GOT3 (cell line): ENCODE measurements at places on chromosomes 7 and 10.

DNA sequence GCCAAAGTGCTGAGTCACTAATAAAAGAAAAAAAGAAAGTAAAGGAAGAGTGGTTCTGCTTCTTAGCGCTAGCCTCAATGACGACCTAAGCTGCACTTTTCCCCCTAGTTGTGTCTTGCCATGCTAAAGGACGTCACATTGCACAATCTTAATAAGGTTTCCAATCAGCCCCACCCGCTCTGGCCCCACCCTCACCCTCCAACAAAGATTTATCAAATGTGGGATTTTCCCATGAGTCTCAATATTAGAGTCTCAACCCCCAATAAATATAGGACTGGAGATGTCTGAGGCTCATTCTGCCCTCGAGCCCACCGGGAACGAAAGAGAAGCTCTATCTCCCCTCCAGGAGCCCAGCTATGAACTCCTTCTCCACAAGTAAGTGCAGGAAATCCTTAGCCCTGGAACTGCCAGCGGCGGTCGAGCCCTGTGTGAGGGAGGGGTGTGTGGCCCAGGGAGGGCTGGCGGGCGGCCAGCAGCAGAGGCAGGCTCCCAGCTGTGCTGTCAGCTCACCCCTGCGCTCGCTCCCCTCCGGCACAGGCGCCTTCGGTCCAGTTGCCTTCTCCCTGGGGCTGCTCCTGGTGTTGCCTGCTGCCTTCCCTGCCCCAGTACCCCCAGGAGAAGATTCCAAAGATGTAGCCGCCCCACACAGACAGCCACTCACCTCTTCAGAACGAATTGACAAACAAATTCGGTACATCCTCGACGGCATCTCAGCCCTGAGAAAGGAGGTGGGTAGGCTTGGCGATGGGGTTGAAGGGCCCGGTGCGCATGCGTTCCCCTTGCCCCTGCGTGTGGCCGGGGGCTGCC is at the start of gene IL6:
Gene IL6 (plus strand): TSS at position 294 of the 807 bp plus-strand sequence. CDS start 63 bp downstream, at position 357.
- DNase-seq: peak; percentile 24

DNA sequence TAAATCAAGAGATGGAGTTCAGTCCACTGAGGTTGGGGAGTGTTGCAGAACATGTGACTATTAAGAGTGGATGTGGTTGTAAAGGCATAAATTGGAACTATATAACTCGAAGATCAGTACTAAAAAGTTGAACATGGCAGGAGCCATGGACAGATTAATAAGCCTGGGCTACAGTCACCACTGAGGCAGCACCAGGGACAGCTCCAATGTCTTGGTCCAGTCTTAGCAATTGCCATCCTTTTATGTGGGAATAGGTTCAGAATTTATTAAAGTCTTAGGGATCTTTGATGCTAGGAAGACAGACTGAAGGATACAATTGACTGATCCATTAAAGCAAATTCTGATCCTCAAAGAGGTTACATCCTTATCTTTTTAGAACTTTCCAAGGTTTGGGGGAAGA is 156.6 kb downstream of the ADRA2A start:
- no peak for DNase-seq

GRCh38 chr7:80346704-80347103 is 165.2 kb downstream of the GNAT3 start:
- no peak for DNase-seq

- DNase-seq: no peak
Observed at GRCh38 chr10:34655286-34656170, 159.6 kb downstream of the PARD3 start.

- no peak for DNase-seq
Observed at GRCh38 chr10:32445036-32445435, 904 bp upstream of the CCDC7 start.

DNA sequence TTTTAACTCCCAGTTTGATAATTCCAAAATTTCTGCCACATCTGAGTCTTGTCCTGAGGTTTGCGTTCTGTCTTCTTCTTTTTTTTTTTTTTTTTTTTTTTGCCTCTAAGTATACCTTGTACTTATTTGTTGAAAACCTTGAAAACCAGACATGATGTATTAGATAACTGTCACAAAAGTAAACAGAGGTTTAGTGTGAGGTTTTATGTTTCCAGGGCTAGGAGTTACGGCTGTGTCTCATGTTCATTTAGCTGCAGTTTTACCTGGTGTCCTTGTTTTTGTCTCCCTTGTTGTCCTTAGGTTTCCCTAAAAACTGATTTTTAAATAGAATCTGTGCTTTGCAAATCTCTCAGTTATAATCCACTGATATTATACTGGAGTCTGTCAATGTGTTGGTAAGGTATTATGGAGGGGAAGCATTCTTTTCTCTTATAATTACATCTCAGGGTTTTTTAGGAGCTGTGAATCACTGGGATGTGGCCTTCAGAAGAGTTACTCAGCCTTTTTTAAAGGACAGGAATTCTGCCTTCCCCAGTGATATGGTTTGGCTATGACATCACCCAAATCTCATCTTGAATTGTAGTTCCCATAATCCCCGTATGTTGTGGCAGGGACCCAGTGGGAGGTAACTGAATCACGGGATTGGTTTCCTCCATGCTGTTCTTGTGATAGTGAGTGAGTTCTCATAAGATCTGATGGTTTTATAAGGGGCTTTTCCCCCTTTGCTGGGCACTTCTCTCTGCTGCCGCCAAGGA is 95.0 kb downstream of the CDCA7L start:
- no peak for DNase-seq

GRCh38 chr10:132363921-132364593 is 32.1 kb downstream of the LRRC27 start:
- DNase-seq: no peak

DNA sequence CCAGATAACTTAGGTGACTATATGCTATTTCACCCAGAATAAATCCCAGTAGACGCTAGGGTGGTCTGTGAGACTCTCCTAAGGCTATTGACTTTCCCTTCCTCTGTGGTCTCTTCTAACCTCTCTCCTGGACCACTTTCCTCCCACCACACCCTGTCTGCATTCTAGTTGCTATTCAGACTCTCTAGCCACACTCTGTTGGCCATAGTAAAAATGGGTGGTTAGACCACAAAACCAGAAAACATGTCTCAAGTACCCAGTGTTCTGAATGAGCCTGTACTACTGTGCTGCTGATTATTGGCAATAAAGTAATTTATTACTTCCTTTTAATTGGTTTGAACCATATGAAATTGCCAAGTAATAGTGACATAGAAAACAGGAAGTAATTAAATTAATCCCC is 240.8 kb downstream of the KIF20B start:
- no peak for DNase-seq

DNA sequence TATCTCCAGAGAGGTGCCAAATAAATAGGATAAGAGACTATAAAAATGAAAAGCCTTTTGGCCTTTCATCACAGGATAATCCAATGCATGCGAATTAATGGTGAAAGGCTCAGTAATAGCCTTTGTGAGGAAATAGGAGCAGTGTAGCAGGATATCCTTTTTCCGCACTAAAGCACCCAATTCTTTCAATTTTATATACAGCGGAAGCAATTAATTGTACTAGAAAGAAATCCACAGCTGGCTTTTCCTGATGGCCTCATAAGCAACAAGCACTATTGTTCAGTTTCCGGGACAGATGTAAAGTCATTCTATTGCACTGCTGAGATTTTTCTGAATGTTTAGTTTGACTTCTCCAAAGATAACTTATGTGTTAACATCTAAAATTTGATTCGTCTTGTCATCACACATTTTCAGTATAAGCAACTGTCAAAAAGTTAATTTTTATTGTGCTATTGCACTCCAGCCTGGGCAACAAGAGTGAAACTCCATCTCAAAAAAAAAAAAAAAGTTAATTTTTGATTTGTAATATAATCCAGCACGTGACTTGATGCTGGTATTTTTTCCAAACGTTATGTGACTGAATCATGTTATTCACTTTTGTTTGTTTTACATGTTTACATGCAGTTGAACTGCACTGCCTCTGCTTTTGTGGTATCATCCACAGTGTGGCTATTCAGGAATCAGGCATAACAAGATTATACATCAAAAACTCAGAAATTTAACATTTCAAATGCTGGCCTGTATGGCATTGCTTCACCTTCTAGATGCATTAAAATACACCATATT is 8.4 kb upstream of the BMPR1A start:
- DNase-seq: no peak

- no peak for DNase-seq
Observed at GRCh38 chr10:132691711-132692153, 94.2 kb downstream of the NKX6-2 start.

GRCh38 chr10:93718937-93719725 is 16.7 kb upstream of the FRA10AC1 start:
- DNase-seq: no peak

DNA sequence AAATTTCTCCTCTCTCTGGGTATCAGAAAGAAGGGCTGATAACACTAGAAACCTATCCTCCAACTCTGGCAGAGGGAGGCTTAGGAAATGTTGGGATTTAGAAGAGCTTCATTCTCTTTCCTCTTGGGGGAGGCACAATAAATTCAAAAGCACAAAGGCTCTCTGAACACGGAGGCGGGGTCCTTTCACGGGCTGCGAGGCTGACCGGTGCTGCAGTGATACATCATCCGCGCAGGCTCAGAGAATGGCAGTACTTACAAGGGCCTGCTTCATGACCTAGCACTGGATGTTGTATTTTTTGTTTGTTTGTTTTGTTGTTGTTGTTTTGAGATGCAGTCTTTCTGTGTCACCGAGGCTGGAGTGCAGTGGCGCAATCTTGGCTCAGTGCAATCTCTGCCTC is 306.2 kb downstream of the SORCS3 start:
- DNase-seq: no peak

GRCh38 chr10:65742906-65743305 is 1182.9 kb upstream of the LRRTM3 start:
- no peak for DNase-seq

- no peak for DNase-seq
Observed at GRCh38 chr10:84562592-84562991, 234.2 kb downstream of the CCSER2 start.

DNA sequence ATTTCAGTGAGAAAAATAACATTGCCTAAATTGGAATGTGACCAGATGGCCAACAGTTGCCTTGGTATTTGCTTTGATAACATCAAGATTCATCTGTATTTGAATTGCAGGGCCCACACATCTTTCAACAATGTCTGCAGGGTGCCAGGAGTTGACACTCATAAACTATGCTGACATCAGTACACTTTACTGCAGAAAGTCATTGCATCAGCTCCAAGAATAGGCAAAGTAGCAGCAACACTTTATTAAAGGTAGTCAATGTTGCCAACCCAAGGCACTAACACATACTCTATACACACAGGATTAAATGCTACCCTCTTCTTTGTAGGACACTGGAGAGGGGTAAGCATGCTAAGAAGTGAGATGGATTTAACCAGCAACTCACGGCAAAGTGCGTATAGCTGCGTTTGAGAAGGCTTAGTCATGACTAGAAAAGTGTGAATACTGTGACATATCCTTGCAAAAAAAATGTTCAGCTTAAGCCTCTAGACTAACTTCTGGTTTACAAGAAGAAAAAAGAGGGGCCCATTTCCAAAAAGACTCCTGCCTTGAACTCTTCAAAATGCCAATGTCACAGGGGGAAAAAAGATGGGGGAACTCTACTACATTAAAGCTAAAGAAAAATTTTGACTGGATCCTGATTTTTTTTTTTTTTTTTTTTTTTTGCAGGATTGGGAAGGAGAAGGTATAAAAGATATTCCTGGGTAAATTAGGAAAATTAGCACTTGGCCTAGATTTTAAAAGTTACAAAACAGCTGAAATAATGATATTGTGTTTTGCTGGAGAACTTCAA is 2.2 kb downstream of the BBIP1 start:
- no peak for DNase-seq

GRCh38 chr10:133357285-133358161 is at the start of gene FUOM:
Gene FUOM (minus strand): TSS chr10:133358019. CDS start chr10:133358007, 12 bp downstream.
- no peak for DNase-seq

DNA sequence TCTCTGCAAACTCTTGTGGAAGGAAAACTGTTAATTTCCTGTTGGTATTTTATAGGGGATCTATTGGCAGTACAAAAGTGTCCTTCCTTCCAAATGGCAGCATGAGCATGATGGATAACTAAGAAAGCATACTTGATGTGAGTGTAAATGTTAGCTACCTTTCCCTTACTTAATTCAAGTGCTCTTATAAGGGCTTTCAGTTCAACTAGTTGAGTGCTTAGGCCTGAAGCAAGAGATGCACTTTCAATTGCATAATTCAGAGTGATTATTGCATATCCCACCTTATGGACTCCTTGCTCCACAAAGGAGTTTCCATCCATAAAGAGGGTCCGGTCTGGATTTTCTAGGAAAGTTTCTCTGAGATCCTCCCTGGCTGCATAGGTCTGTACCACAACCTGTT is 56.3 kb upstream of the CYP2C8 start:
- DNase-seq: no peak

GRCh38 chr7:121192834-121193233 is 136.0 kb upstream of the WNT16 start:
- no peak for DNase-seq
